ENCODE measurements at places on chromosomes 13 and 19.
A peak's percentile ranks its signal among the peaks of the same experiment; 100 is the strongest.

GRCh38 chr13:44790289-44790688 is 199.0 kb downstream of the NUFIP1 start:
- no peak for DNase-seq

GRCh38 chr13:108346376-108346775 is 76.9 kb downstream of the TNFSF13B start:
- no peak for DNase-seq

- no peak for DNase-seq
These were observed 4.6 kb upstream of the TSHZ3 start for GRCh38 chr19:31353833-31354232.

- no peak for DNase-seq
These were observed 54.7 kb downstream of the C13orf46 start for GRCh38 chr13:113918981-113919701.

- DNase-seq, result no peak
These were observed 198.2 kb downstream of the EFNB2 start for GRCh38 chr13:106337096-106337850.

DNA sequence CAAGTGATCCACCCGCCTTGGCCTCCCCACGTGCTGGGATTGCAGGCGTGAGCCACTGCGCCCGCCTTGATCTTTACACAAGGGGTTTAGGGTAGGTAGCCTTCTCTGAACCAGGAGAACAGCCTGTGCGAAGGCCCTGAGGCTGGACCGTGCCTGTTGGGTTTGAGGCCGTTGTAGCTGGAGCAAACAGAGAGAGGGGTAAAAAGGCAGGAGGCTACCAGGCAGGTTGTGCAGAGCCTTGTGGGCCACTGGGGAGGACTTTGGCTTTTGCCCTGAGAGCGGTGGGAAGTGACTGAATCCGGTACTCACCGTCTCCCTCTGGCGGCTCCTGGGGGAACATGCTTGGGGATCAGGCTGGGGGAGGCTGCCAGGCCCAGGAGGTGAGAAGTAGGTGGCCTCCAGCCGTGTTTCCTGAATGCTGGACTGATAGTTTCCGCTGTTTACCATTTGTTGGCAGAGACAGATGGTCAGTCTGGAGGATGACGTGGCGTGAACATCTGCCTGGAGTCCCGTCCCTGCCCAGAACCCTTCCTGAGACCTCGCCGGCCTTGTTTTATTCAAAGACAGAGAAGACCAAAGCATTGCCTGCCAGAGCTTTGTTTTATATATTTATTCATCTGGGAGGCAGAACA is 24.6 kb downstream of the SPC24 start:
- DNase-seq, result peak; percentile 48

DNA sequence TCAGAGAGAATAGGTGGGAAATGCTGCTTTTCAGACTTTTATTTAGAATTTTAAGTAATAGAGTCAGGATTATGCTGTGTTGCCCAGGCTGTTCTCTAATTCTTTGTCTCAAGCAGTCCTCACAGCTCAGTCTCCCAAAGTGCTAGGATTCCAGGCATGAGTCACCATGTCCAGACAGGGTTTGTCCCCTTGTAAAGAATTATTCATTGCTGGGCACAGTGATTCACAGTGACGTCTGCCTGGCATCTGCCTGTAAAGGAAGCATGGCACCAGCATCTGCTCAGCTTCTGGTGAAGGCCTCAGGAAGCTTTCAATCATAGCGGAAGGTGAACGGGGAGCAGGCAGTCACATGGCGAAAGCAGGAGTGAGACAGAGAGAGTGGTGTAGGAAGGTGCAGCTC is 17.7 kb downstream of the ZNF763 start:
- DNase-seq, result no peak

DNA sequence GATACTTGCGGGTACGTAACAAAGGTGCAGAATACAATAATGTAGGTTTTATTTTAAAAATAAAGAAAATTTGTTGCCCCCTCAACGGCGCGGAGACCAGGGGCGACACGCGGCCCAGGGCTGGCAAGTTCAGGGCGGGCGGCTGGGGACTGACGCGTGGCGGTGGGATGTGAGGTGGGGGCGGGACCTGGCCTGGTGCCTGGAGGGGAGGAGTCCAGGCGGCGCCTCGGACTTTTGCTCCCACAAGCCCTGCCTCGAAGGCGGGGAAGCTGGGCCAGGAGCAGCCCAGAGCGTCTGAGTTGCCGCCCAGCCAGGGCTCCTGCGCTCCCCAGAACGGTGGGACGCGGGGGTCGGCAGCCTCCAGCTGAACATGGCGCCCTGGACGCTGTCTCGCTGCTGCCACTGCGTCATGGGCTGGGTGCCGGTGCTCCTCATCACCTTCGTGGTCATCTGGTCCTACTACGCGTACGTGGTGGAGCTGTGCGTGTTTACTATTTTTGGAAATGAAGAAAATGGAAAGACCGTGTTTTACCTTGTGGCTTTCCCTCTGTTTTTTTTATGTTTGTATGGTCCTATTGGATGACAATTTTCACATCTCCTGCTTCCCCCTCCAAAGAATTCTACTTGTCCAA is 1122.8 kb upstream of the ATXN8OS start:
- no peak for DNase-seq

DNA sequence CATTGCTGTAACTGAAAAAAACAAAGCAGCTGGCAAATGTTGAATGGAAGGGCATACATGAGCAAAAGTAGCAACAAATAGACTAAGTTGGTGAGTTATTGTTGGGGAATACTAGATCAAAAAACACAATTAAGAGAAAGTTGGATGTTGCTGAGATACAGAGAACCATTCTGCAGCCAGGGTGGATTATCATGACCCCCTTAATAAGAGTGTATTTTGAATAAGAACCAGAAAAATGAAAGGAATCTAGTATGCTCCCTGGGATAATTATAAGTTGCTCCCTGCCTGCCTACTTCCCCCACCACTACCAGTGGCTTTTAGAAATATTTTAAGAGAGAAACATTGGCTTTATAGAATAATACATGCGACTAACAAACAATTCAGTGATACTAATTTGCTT is 14.5 kb upstream of the TRPC4 start:
- no peak for DNase-seq

- no peak for DNase-seq
These were observed at the start of gene FXYD1 for GRCh38 chr19:35138305-35138892. Gene FXYD1, plus strand, starts transcription at chr19:35138824. Its CDS starts 1,256 bp downstream, at chr19:35140080.

- DNase-seq, result no peak
These were observed 30.0 kb upstream of the USPL1 start for GRCh38 chr13:30587739-30588138.

- no peak for DNase-seq
These were observed 12.3 kb upstream of the CADM4 start for GRCh38 chr19:43651758-43652545.

DNA sequence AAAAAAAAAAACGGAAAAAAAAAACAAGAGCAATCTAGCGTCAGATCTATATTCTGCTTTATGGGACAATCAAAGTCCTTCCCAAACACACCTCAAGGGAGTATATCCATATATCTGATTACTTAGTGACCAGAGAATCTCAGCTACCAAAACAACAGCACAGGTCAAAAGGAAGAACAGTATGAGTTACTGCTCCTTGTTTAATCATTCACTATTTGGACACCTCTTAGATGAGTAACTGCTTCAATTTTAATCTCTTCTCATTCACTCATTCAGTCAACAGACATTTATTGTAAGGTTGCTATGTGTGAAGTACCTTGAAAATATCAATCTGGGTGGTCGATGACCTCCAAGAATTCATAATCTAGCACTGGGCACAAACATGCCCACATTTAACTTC is 193.2 kb downstream of the IRS2 start:
- DNase-seq, result no peak

Data from thymus (tissue), 14 donors.